ENCODE measurements at places on chromosomes 7 and 10.

DNA sequence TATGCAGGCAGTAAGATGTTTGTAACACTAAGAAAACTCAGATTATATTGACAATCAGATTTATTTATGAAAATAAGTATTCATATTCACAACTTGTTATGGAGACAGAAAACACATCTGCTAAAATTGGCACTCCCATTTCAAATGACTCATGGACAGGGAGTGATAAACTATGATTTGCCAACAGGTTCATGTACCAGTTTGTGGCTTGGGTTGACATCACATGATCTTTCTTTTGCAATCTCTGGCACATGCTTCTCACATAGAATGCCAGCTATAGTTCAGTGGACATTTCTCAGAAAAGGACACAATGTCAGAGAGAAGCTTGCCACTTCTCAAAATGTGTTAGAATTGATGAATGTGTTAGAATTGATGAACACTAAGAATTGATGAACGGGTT lies 663.2 kb upstream of the ANKRD30A start:
- no peak for DNase-seq

- no peak for DNase-seq
These were observed 8.7 kb upstream of the CALHM1 start for GRCh38 chr10:103467406-103467805.

- no peak for DNase-seq
These were observed 40.0 kb downstream of the SYPL1 start for GRCh38 chr7:106071999-106072714.

GRCh38 chr7:129843365-129843898 lies 109.3 kb downstream of the UBE2H start:
- DNase-seq, result no peak

DNA sequence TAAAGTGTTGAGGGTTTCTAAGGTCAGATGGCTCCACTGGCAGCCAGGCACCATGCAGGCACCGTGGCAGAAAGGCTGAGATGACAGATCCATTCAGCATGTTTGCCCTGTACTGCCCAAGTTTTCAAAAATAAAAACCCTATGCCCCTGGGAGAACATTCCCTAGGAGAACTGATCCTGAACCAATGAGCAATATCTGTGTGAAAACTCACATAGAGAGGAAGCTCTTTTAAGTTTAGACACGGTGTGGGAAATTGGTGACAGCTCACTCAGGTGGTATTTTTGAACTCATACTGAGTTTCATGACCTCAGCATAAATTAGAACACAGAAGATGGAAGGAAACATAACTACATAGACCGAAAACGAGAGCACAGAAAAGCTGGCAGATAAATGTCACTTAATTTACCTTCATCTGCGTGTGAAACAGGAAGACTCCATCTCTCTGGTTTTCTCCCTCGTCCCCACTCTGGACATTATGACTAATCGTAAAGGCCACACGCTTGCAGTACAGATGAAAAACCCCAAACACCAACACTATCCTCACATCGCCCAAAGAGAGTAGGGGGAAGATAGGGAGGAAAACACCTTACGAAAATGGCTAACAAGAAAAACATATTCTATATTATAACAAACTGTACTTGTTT lies 127.8 kb downstream of the ICA1 start:
- DNase-seq, result no peak

- DNase-seq, result no peak
These were observed 451.9 kb downstream of the GRID1 start for GRCh38 chr10:85914720-85915119.

- no peak for DNase-seq
These were observed 31.3 kb downstream of the LIPJ start for GRCh38 chr10:88617772-88618300.

DNA sequence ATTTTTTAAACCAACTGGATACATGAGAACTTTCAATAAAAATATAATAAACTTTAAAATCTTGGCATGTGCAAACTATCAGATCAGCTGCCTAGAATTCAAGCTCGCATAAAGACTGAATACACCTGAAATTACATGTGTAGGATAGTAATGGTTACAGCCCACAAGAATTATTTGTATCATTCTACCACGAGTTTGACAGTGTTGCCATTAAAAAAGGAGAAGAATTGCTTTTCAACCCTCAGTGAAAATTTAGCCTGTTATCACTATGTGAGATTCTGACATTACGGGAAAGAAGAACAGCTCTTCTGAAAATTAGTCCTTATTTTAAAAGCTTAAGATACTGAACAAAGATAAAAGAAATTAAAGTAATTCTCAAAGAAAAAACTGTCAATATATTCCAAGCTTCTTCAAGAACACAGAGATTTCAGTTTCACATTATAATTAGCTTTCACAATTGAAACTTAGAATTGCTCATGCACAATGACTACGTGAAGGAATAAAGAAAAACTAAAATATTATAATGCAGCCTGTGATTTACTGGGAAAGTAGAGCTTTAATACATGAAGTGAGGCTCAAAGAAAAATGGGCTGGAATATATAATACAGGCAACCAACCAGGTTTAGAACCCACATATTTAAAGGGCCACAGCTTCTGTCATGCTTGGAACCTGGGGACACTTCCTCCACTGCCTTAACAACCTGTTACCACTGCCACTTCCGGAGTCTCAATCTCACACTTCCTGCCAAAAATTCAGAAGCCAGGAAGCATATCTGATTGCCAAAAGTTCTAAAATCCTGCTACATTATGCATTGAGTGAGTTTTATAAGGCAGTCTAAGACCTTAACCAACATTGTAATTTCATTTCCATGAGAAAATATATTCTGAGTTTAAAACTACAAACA lies 23.2 kb downstream of the TPK1 start:
- DNase-seq, result no peak

DNA sequence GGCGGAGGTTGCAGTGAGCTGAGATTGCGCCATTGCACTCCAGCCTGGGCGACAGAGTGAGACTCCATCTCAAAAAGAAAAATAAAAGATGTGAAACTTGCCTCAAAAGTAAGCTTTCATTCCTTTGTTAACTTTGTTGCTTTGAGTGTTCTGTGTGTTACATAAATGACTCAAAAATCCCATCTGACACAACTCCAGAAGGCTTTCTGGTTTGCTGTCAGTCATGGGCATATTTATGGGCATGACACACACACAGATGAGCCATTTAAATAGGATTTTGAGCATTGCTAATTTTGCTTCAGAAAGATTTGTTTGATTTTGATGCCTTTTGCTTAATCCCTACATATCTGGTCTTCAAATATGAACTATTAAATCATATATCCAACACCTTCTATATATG lies 82.6 kb downstream of the CACNB2 start:
- no peak for DNase-seq

DNA sequence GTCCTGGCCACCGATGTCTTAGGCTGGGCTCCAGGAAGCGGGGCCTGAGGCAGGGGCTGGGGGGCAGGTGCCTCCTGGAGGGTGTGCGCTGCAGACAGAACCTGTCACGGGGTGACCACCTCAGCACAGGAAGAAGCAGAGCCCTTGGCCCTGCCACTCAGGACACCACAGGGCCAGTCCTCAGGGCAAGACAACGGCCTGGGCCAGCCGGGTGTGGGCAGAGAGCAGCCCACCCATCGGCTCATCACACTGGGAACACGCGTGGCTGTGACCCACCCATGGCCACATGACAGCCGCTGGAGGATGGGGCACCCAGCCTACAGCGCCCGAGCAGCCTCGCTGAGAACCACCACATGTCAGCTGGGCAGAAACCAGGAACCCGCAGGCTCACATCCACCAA lies 5.9 kb upstream of the DIP2C start:
- no peak for DNase-seq

DNA sequence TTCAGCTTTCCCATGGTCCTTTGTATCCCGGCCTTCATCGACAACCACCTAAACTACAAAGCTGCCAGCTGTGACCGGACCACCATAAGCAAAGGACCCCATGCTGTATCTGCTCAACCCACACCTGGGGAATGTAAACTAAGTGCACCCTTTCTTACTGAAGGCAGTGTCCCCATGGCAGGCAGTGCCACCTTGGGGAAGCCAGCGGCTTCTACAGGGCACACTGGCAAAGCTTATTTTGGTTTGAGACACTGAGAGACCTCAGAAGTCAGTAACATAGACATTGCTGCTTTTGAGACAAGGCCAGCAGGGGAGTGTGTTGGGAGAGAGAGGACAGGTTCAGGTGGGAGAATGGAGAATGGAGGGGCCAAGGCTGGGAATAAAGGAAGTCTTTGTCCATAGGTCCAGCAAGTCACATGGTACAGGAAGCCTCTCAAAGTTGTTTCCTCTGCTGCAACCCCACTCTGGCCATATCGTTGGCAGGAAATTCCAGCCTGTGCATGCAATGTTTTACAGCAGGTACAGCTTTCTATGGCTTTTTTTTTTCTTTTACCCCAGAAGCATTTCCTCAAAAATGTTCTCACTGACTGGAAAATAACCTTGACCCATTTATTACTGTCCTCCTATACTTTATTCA lies 85.9 kb upstream of the NPVF start:
- DNase-seq, result no peak

- DNase-seq, result no peak
These were observed 507.8 kb downstream of the DNAJB6 start for GRCh38 chr7:157844611-157845010.

- no peak for DNase-seq
These were observed 45.0 kb downstream of the SHH start for GRCh38 chr7:155766966-155767916.

GRCh38 chr7:69633122-69633831 lies 35.0 kb downstream of the AUTS2 start:
- DNase-seq, result no peak

DNA sequence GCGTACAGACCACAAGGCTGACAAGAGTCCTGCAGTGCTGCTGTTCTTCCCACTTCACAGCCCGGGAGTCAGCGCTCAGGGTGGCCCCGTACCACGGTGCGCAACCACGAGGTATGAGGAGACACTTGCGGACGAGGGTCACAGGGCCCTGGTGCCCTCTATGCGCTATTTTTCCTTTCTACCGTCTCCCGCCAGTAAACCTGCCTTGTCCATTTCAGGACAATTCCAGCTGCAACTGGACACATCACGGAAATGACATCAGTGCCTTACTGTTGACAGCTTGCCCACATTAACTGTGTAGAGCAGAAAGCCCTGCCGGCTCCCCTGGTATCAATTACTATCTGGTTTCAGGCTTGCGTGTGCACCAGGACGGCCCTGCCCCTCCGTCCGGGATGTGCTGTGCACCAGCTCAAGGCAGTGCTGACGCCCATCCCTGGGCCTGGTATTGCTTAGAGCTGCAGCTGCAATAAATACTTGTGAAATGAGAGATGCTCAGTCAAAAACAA lies 65.1 kb downstream of the ZRANB1 start:
- DNase-seq, result no peak

DNA sequence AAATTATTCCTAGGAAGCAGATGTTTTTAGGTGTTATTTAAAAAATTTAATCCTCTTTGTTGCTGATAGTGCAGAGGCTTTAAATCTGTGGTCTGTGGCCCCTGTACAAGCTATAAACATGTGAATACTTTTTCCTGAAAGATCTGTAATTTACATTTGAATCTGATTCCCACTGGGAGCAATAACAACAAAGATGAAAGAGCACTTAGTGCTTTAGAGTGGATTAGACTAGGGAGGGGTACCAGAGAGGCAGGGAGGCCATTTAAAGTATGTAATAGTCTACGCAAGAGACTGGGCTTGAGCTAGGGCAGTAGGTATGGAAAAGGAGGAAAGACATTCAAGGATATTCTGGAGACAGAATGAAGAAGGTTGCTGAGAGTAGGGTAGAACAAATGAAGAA lies 19.1 kb downstream of the BTRC start:
- no peak for DNase-seq

GRCh38 chr7:79529214-79529880 lies 75.9 kb upstream of the MAGI2 start:
- no peak for DNase-seq

GRCh38 chr10:124342136-124342820 lies 76.4 kb downstream of the OAT start:
- no peak for DNase-seq

DNA sequence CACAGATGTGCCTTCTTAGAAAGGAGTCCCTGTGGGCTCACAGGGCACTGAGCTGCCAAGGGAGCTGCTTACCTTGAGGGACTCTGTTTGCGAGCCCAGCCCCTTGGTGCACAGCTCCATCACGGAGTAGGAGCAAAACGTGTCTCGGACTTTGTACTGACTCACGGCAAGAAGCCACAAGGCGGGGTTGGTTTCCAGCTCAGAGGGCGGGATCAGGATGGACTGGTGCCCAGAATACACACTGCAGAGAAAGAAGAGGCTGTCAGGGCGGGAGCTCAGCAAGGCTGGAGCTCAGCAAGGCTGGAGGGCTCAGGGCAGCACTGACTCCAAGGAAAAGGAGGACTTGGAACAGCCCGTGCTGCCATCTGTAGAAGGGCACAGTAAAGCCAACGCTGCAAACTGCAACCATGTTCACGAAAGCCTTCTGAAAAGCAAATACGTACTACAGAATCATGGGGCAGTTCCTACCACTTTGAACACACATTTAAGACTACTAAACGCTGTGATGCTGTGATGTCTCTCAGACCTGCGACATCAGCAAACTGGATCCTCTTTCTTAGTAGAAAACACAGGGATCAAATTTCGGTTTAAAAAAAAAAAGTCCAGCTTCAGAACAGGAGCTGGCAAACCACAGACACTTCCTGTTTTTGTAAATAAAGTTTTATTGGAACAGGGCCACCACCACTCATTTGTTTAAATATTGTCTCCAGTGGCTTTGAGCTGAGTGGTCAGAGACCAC lies 194.3 kb downstream of the ZMYND11 start:
- DNase-seq, result peak; percentile 65

GRCh38 chr7:64869121-64869725 lies 33.9 kb upstream of the ZNF273 start:
- DNase-seq, result no peak

DNA sequence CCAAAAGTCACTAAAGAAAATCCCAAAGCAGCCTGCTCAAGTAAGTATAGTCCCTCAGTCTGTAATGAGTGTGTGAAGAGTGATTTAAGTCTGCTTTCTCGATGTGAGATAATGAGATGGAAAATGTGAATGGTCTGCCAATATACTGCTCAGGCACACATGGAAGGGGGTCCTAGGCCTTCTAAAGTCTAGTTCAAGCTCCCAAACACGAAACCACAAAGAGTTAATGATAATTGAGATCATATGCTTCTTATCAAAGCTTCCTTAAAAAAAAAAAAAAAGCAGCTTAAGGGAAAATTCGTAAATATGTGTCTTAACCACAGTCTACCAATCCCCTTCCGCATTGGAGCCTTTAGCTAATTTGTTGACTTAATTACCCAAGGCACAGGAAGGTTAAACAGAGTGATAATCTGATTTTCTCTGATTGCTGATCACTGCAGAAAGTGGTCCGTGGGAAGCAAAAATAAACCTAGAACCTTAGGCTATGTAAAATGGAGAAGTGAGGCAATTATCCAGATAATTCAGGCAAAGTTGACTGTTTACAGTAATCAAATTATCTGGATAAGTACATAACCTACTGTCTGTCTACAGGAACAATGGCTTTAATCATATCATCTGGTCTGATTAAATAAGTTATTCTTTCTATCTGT lies 172.9 kb downstream of the MBL2 start:
- DNase-seq, result no peak

DNA sequence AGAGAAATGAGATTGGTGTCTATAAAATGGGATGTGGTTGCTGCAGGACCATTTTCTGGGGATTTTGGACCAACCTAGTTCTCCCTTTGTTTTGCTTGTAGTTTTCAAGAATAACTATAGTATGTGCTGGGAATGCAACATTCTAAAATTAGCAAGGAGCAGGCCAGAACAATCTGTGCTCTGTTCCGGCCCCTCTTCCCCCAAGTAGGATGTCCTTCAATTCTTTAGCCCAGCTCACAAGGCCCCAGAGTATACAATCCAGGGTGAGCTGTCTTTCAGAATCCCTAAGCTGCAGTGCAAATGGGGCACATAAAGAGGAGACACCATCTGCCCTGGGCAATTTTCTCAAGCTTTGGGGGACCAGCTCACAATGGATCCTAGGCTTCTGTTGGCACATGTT lies 809.1 kb downstream of the TNS3 start:
- no peak for DNase-seq

GRCh38 chr10:11026773-11027172 lies 9.1 kb downstream of the CELF2 start:
- DNase-seq, result no peak
